ENCODE measurements at places on chromosomes 6 and 20.

GRCh38 chr6:31977816-31978431 lies 3.9 kb upstream of the C4A start:
- no peak for DNase-seq

- DNase-seq = no peak
These were observed 109.2 kb downstream of the GJA1 start for GRCh38 chr6:121544691-121545090.

DNA sequence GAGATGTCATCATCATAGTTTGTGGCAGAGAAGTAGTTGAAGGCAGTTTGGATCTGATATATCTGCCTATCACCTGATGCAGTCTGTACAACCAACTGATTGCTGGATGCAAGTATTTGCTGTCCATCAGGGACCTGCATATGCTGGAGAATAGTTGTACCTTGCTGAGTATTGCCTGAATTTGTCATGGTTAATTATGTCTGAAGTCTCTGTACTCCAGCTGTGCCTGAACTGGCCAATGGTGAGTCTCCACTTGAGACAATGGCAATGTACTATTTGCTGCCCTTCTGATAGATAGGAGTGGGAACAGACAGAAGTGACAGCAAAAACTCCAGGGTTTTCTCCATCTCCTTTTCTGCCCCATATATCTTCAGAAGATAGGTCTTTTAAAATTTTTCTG lies 531.5 kb downstream of the EPHA7 start:
- no peak for DNase-seq

DNA sequence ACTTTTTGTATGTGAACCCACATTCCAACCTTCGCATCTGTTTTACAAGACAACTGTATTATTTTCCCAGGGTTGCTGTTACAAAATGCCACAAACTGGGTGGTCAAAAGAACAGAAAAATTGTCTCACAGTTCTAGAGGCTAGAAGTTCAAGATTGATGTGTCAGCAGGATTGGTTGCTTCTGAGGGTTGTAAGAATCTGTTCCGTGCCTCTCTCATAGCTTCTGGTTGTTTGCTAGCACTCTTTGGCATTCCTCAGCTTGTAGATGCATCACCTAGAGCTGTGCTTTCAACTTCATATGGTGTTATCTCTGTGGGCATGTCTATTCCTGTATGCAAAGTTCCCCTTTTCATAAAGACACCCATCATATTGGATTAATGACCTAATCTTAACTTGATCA lies 1067.2 kb downstream of the EPHA7 start:
- no peak for DNase-seq

- DNase-seq = no peak
These were observed 62.9 kb downstream of the GTF2H5 start for GRCh38 chr6:158230967-158231550.

Data from GM04504 (cell line).